CD4-positive, alpha-beta T cell (primary cell): ENCODE measurements at places on chromosomes 2 and 18.
A peak's percentile ranks its signal among the peaks of the same experiment; 100 is the strongest.

DNA sequence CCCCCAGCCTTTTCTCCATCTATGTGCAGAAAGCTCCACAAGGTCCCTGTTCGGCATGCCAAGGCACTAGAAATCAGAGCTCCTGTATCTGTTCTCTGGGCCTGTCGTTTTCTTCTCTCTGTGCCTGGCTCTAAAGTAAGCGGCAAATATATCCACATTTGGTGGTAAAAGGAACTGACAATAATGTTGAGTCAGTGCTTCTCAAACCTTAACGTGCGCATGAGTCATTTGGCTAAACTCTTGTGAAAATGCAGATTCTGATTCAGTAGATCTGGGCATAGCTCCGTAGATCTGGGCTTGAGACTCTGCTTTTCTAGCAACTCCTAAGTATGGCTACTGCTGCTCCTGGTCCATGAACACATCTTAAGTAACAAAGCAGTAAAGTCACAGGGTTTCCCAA is 16.5 kb upstream of the ACSL3 start:
- peak; percentile 47 for DNase-seq

- DNase-seq = no peak
Measured at GRCh38 chr18:65788373-65788772, 37.6 kb downstream of the CDH7 start.

GRCh38 chr2:96537066-96537733 is 648 bp downstream of the ARID5A start:
- peak; percentile 96 for DNase-seq

GRCh38 chr2:136137982-136138381 is 20.0 kb upstream of the CXCR4 start:
- DNase-seq = no peak

GRCh38 chr2:173393186-173393585 is 38.5 kb downstream of the CDCA7 start:
- no peak for DNase-seq

DNA sequence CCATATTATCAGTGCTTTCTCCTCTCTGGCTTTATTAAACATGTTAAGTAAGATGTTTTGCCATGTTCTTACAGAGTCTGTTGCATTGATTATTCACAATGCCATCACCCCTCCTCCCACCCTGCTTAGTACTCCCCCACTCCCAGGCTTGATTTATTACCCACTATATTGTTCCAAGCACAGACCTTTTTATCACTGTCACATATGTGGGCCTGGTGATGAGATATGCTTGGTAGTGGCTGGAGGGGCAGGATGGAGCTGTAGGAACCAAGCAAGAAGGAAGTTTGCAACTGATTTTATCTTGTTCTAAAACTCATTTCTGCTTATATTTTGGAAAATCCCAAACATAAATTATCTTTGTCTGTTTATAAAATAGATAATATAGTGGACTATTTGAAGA is 748.2 kb upstream of the CELF4 start:
- DNase-seq = no peak

GRCh38 chr2:119255760-119256581 is 32.3 kb downstream of the STEAP3 start:
- DNase-seq = no peak

- no peak for DNase-seq
Measured at GRCh38 chr2:9939587-9940485, 11.7 kb upstream of the GRHL1 start.

- DNase-seq = no peak
Measured at GRCh38 chr2:18659915-18660314, 70.5 kb upstream of the NT5C1B start.

GRCh38 chr2:42967959-42968674 is 175.7 kb upstream of the HAAO start:
- no peak for DNase-seq

DNA sequence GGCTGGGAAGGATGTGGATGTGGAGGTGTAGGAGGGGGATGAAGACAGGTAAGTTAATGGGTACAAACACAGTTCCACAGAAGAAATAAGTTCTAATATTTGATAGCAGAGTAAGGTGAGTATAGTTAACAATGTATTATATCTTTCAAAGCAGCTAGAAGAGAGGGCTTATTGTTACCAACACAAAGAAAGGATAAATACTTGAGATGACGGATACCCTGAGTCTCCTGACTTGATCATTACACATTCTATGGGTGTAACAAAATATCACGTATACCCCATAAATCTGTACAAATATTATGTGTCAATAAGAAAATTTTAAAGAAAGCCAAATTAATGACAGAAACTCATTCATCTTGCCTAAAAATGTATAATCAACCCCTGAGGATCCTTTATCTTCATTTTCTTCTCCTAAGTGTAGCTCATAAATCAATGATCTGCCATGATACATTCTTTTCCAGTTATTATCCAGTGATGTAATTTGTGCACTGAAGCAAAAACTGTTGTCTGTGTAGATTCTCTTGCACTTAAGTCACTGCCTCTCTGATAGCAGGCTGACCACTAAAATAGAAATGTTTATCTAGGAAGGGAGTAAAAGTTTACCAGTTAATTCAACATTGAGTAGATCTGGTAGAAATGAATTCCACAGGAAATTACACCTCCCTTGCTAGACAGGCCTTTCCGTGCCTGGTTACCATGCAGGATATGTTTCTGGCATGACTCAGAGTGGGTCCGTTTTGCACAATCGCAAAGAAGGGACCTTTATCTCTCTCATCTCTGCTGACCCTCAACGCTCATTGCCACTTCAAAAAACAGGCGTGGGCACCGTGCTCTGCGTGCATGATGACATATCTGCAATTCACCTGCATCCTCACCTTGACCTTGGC is 249.7 kb upstream of the NCKAP5 start:
- DNase-seq = no peak

DNA sequence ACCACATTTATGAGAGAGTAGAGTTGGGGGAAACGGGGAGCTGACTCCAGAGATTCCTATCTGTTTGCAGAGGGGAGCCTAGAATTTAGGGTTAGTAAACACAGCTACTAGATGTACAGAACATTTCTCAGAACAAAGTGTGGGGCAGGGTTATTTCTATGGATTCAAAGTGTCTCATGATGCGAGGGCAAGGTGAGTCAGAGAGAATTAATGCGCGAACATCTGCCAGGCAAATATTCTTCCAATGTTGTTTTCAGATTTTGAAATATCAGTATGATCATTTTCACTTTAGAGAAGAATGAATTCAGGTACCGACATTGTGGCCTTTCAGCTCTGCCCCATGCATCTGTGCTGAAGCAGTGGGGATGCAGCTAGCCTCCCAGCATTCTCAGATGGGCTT is 2.0 kb upstream of the DSEL start:
- DNase-seq = no peak

DNA sequence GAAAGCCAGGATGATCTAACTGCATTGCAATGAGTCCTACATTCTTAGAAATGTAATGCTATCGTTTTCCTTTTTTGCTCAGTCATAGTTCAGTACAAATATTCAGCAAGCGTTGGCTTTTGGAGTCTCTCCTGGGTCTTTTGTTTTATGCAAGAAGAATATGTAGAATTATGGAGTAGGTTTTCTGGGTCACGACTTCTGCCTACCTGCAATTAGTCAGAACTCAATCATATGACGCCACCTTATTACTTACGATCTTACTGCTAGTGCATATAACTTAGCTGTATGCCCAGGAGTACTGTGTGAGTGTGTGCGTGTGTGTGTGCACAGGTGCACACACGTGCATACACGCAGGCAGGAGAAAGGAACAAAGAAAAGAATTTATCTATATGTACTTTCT is 640.2 kb downstream of the STK39 start:
- DNase-seq = no peak

- no peak for DNase-seq
Measured at GRCh38 chr18:30271716-30272115, 770.8 kb downstream of the DSC3 start.

DNA sequence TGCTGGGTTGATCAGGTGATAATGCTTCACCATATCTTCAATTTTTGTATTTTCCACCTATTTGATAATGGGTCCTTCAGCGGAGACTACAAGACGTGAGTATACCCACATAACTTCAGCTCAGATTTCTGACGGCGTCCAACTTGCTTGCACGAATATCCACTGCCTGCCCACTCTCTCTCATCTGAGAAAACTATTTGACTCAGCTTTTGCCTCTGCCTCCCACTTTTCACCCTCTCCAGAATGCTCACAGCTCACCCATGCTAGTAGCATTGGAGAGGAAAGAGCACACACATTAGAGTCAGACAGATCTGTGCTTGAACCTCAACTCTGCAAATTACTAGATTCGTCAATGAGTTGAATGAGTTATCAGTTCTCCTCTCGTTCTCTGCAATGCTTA is 166.8 kb downstream of the BCL2 start:
- DNase-seq = no peak

GRCh38 chr18:74972354-74972753 is 236.6 kb downstream of the PTGR3 start:
- no peak for DNase-seq

- no peak for DNase-seq
Measured at GRCh38 chr18:44715245-44715644, 34.6 kb downstream of the SETBP1 start.

DNA sequence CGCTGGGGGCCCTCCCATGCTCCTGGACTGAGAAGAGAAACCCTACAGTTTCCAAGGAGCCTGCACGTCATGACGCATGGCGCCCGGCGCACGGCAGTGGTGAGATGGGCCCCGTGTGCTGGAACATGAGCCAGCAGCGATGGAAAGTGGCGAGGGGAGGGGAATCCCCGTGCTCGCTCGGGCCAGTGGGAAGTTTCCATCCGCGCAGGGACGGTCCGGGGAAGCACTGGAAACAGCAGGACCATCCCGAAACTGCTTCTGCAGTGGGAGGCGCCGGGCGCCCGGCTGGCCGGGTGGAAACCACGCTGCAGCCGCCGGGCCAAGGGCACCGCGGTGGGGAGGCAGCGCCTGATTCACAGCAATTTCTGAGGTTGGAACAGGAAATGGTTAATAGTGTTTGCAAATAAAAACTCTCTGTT is 4.9 kb upstream of the PDCD1 start:
- no peak for DNase-seq

DNA sequence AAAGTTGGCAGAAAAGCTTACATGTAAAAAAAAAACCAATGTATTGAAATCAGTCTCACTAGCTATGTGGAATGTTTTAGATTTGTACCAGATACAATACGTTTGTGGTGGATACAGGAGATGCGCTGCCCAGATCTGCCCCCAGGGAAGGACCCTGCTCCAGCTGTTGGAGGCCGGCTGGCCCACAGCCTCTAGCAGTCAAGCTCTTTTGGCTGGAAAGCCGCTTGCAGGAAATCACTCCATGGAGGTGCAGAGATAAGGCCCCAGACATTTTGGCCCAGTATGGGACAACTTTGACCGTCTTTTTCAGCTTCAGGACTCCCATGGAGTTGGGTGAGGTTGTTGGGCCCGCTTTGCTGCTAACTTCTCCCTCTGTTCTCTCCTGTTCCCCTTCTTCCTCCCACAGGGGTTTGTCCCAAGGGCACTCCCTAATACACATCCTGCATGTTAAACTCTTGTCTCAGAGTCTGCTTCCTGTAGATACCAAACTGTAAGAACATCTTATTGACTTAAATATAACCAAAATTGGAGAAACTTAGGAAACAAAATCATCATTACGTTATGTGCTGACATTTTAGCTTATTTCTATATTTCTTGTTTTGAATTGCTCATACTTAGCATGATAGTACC is 1.7 kb upstream of the QPCT start:
- no peak for DNase-seq

DNA sequence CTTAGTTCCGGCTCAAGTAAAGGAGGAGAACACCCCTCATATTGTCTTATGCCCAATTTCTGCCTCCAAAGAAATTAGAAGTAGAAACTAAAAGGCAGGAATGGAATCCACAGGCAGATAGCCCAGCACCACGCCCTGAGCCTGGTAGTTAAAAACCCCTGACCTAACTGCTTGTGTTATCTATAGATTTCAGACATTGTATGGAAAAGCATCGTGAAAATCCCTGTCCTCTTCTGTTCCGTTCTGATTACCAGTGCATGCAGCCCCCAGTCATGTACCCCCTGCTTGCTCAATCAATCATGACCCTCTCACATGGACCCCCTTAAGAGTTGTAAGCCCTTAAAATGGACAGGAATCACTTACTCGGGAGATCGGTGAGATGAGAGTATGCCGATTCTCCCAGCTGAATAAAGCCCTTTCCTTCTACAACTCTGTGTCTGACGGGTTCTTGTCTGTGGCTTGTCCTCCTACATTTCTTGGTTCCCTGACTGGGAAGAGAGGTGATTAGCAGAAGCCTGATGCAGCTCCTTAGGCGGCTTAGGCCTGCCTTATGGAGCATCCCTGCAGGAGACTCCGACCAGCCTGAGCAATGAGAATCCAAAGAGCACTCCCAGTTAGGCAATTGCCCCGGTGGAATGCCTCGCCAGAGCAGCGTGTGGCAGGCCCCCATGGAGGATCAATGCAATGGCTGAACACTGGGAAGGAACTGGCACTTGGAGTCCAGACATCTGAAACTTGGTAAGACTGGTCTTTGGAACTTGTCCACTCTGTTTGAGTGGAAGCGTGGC is 362.6 kb upstream of the TCF4 start:
- DNase-seq = no peak

DNA sequence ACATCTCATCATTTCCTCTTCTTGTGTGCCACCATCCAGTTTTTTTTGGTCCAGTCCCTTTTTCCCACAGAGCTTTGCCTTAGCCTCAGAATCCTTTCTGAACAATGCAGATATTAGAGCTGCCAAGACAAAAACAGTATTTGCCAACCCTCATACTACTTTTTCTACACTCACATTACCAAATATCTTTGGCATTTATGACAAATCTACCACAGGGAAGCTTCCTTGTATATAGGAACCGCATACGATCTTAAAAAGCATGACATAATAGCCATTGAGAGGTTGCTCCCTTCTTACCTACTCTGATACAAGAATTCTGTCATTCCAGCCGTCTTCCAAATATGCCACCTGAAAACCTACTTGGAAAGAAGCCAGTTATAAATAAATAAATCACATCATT is 9.4 kb downstream of the ZNF24 start:
- no peak for DNase-seq

DNA sequence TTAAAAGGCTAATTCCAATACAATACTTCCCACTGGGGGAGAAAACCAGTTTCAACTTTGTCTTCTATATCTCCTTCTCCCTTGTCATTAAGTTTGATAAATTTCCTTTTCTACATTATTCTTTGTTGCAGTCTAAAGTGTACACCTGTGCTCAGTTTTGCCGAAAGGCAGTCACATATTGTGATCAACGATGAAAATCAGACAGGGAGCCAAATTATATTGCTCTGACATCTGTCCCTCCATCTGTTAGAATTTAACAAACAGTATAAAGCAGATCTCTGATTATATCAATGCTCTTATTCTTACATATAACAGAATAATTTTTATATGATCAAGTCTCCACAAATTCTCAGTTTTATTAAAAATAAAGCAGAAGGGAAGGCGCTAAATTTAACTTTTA is 496.7 kb downstream of the NRXN1 start:
- DNase-seq = no peak

- DNase-seq = no peak
Measured at GRCh38 chr2:31813016-31813415, 197.8 kb downstream of the MEMO1 start.

- DNase-seq = no peak
Measured at GRCh38 chr18:5286525-5286924, 9.0 kb downstream of the ZBTB14 start.

DNA sequence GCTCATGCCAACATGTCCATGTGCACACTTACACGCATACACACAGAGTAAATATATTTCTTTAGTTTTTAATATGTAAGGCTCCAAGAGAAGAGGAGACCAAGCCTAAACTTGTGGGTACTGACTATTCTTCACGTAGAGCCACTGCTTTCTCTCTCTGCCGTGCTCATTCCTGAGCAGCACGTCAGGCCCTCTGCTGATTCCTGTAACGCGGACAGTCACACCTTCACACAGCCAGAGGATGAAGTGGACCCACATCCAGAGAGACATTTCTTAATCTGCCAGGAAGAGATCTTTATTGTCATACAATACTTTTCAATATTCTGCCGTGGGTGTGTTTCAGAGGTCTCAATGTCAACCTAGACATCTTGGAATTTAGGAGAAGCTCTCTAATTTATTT is 560.7 kb downstream of the STK39 start:
- no peak for DNase-seq
